ENCODE measurements at places on chromosomes 7 and 10. TPM values are rescaled to one million over a fixed set of nuclear protein-coding genes. Genes with fewer than 3 reads are reported as not detected.

DNA sequence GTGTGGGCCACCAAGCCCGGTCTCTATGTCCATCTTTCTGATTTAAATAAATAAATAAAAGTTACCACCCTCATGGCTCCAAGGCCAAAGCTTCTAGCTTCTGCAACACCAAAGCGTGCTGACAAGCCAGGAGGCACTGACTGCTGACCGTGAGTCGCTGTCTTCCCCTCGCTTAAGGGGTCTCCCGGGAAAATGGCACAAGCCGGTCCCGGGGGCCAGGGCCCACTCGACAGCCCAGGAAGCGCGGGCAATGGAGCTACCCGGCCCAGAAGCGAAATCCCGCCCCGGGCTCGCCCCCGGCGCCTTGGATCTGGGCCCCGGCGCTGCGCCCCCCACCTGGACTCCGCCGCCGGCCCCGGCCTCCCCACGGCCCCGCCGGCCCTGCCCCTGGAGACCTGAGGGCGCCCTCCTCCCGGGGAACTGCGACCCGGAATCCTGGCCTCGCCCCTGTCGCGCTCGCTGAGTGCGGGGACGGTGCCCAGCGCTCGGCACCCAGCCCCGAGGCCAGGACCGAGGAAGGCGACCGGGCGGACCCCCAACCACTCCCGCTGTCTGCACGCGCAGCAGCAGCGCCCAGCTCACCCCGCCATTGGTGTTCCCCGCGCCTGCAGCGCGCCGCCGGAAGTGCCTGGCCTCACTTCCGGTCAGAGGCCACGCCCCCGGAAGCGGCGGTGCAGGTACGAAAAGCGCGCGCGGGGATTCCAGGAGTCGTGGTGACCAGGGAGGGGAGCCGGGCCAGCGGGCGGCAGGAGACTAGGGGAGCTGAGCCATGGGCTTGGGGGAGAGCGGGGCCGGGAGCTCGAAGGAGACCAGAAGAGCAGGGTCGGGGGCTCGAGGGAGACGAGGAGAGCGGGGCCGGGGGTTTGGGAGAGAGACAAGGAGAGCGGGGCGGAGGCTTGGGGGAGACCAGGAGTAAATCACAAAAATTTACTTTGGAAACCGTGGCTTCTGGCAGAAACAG lies at the start of the genes MRM2 and NUDT1:
TSS of gene MRM2 (minus strand) at position 626 of the 961 bp plus-strand sequence. CDS start at position 590, 36 bp downstream.
TSS of gene NUDT1 (plus strand) at position 647 of the 961 bp plus-strand sequence. CDS start 2,349 bp downstream, outside the sequence.
- DNase-seq, result peak; percentile 49

- DNase-seq, result no peak
Measured at GRCh38 chr7:77819021-77819420, 20.4 kb downstream of the PHTF2 start.

DNA sequence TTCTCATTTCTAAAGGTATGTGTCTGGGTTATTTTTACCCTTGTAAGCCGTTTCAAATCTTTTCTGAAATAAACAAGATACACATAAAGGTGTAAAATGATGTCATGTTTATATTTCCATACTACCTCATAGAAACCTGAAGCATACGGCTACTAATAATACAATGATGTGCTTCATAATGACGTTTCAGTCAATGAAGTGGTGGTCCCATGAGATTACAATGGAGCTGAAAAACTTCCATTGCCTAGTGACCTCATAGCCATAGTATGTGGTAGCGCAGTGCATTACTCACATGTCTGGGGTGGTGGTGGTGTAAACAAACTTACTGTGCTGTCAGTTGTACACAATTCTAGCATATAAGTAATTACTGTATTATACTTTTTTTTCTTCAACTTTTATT lies 24.9 kb downstream of the EPDR1 start:
- DNase-seq, result no peak

GRCh38 chr10:14454629-14455028 lies 123.9 kb upstream of the FRMD4A start:
- DNase-seq, result no peak

GRCh38 chr7:5481241-5482019 lies 57.8 kb upstream of the TNRC18 start:
- DNase-seq, result no peak

The PTPRN2 gene
- 0.42 TPM for total RNA-seq

GRCh38 chr7:16055263-16055976 lies 365.9 kb downstream of the CRPPA start:
- DNase-seq, result no peak

- no peak for DNase-seq
Measured at GRCh38 chr10:115657161-115657860, 564.1 kb downstream of the ATRNL1 start.

- peak; percentile 64 for DNase-seq
Measured at GRCh38 chr10:84194424-84195043, at the start of gene CDHR1. TSS of gene CDHR1 (plus strand) at chr10:84194537. CDS start at chr10:84194761, 224 bp downstream.

- DNase-seq, result no peak
Measured at GRCh38 chr7:6158424-6159096, 113.9 kb downstream of the CYTH3 start.

DNA sequence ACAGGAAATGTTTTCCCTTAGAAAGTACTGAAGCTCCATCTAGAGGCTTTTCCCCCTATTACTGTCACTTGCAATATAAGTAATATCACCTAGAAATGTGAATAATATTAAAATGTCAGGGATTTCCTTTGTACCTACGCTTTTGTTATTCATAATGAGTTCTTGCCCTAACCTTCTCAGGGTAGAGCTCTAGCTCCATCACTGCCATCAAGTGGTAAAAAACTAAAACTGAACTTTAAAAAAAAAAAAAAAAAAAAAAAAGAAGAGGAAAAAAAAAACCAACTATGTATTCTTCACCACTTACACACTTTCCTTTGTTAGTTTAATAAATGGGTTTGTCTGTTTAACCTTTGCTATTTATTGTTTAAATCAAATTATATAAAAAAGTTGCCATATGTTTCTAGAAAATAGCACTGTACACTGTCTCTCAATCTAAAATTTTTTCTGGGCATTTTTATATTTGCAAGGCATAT lies 49.9 kb downstream of the DNAJC1 start:
- DNase-seq, result no peak

The GNG11 gene
- total RNA-seq, result not detected
